ENCODE measurements at places on chromosomes 4 and X.

DNA sequence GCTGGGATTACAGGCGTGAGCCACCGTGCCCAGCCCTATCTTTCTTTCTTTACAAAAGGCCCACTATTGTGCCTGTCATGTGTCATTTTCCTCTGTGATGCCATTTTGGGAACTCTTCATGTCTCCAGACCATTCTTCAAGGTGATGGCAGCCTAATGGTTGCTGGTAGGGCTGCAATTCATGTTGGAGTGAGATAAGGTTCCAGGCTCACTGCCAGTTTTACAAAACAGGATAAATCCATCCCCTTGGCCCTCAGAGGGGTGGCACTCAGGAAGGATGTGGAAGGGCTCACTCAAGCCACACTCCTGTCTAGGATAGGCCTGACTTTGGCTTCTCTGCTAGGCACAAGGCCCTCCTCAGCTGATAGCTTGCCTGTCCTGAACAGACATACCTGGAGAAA lies 3.8 kb downstream of the TCEAL9 start:
- peak; percentile 36 for DNase-seq

- no peak for DNase-seq
Measured at GRCh38 chrX:151516538-151517187, 46.8 kb upstream of the PASD1 start.

- no peak for DNase-seq
Measured at GRCh38 chr4:70714079-70714887, 7.5 kb upstream of the RUFY3 start.

DNA sequence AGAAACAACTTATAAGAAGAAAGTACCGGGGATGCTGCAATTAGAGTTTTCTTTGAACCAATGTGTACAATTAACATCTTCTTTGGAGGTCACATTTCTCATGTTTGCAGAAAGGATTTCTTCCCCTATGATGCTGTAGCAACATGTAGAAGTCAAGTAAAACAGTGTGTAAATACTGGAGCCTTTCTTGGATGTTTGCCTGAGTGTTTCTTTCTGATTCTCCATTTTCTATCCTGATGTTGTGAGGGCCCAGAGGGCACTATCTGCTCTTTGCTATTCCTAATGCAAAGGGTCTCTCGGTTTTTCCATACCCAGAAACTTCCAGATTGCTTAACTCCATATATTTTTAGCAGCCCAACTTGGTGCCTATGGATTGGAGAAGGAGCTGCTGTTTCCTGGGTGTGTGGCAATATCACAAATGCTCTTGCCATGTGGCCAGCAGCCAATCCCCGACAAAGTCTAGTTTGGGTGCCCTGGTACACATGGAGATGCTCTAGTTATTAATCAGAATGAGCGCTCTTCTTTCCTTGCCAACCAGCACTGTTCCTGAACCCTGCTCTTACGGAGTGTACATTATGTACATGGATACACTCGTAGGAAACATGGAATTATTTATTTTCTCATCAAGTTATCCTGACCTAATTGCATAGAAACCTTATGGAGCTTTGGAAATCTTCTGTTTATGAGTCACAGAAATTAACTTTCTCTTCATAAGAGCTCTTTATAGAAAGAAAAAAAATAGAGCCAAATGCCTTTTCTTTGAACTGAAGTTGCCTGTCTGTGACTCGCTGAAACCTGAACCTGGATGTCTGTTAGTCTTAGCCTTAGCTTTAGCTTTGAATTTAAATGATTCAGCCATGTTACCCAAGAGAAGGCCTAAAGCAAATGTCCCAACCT lies 67.0 kb upstream of the GPC4 start:
- no peak for DNase-seq

- DNase-seq: no peak
Measured at GRCh38 chr4:140066031-140066930, 87.7 kb downstream of the MAML3 start.

- DNase-seq: no peak
Measured at GRCh38 chrX:133674726-133675470, 259.6 kb upstream of the GPC4 start.

DNA sequence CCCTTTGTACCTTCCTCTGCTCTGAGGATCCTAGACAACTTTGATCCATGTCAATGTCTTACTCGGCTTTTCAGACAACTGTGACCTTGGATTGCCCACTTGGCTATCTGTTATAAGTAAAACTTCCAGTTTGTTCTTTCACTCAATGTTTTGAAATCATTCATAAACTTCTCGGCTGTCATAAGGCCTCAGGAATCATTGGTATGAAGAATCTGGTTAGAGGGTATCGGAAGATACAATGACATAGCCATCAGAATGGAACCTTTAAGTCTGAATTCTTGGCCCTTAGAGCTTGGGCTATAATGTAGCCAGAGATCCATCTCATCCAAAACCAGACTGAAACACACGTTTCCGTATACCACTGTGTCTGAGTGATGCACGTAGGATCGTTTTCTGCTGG lies 59.0 kb upstream of the WDR1 start:
- no peak for DNase-seq

DNA sequence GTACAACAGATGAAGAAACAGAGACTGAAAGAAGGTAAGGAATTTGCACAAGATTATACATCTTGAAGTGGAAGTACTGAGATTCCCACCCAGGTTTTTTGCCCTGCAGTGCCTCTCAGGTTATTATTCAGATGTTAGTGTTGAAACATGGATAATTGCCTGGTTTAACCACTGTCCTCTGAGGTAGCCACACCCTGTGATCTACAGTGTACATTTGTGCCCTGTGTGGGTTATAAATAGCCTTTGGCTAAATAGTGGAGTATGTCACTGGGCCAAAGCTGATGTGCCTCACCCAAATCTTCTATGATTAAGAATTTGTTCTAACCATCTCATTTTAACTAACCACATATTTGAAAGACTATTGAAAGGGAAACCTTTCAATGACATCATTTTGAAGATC lies 5.4 kb upstream of the ASB5 start:
- DNase-seq: no peak

DNA sequence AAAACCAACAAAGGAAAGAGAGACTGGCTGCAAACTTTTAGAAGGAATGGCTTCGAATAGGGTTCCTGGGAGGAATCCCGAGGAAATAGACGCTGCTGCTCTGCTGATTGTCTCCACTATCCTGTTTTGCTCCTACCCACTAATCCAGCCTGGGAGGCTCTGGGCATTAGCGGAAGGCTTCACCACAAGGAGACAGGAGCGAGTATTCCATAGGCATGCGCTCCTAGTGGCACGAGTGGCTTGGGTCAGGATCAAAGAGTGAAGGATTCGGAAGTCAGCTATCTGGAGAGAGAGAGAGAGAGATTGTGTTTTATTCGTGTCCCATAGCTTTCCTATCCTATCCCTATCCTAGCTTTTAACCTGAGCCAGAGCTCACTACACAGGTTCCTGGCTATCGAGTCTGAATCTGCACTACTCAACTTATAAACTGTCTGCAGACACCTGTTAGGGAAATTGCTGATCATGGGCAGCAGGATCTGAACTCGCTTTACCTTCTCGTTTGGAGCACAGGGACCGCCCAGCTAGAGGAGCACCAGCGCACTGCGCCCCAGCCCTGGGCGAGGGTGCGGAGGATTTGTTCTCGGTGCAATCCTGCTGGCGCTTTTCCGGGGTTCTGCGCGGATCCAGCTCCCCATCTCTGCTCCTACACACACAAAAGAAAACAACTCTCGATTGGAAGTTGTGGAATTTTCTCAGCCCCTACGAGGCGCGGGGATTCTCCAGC lies 740 bp upstream of the NPY2R start:
- DNase-seq: no peak

GRCh38 chr4:163776957-163777356 lies 282.5 kb downstream of the TMA16 start:
- no peak for DNase-seq

- DNase-seq: no peak
Measured at GRCh38 chr4:135319685-135320084, 1118.1 kb upstream of the PABPC4L start.

DNA sequence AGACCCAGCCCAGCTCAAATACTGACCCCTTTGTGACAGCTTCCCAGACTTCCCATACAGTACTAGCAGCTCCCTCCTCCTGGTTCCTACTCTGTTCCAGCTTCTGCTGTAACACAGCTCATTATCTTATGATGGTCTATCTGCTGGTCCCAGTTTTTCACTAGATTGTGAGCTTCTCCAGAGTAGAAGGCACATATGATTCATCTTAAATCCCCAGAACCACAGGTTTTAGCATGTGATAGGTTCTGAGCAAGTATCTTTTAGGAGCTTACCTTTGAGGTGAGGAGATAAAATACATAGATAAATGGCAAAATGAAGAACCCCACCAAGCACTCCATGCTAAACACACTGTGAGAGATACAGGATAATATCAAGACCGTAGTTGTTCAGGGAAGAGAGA lies 27.6 kb upstream of the ANXA3 start:
- DNase-seq: no peak

DNA sequence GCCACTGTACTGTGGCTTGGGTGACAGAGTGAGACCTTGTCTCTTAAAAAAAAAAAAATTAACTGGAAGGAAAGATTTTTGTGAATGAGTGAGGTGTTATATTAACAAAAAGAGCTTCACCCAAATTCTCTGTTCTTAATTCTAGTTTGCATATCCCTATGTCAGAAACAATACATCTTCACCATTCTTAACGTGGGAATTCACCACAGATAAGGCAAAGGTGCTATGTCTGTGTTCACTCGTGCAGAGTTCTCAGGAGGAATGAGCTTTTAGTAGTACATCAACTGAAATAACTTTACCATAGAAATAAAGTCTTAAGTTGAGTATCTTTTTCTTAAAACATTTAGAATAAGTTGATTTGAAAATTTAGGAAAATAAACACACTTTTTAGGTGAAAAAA lies 135.1 kb downstream of the RAPGEF2 start:
- no peak for DNase-seq

DNA sequence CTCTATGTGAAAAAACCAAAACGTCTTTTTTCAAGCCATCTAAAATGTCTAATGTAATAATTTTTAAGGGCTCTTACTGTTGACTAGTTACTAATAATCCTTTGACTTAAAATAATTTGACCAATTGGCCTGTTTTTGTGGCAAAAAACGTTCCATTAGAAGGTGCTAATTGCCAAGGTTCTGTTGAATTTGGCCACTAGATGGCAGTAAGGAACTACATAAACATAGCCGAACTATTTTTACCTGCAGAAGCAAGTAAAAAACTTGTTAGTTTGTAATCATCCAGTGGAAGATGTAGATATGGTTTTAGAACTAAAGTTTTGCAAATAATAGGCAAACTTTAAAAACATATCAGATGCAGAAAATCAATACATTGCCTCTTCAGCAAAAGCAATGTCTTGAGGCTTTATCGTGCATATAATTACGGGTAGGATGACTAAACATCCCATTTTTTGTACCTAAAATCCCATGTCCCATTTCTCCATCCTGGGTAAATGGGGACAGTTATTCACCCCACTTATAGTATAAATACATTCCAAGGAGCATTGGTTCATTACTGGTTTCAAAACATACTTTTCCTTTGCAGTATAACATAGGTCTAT lies 57.6 kb downstream of the PROM1 start:
- DNase-seq: no peak

DNA sequence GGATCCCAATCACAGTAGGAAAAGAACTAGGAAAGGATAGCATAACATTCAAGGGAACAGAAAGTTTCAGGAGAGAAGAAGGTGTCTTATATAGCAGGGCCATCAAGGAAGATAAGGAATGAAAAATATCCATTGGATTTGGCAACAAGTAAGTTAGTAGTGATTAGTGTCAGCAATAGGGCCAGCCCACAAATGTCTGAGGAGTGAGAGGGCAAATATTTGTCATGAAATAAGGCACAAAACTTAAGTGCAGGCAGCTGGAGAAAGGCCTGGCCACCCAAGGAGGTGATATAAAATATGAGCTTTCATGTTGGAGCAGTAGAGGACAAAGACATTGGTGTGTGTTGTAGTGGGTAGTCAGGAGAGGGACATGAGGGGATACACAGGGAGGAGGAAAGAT lies 132.1 kb downstream of the COL4A6 start:
- DNase-seq: no peak

DNA sequence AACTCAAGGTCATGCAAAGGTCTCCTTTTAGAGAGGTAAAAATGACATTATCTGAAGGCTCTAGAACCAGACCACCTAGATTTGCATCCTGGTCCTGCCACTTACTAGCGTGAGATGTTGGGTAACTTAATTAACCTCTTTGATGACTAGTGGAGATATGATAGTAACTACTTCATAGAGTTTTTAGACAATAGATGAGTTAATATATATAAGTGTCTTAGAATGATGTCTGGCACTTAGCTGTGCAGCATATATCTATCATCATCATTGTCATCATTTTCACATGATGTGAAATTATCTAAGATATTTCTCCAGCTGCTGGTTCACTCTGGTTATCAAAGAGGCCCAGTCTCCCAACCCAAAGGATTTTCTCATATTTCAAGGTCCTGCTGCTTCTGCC lies 126.1 kb upstream of the DCLK2 start:
- DNase-seq: no peak

DNA sequence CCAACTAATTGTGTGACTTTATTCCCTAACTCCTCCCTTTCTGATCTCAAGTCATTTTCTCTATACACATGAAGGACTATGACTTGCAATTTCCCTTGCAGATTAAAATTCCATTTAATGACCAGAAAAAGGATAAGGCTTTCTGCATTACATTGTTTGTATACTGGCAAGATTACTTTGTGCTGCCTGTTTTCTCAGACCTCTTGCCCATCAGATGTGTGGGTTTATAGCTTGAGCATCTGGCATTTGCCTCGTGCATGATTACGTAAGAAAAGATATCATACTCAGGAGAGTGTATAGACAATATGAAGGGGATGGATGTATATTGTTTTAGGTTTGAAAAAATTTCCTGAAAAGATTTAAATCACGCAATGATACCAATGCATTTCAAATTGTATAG lies 593.8 kb upstream of the SLIT2 start:
- no peak for DNase-seq

DNA sequence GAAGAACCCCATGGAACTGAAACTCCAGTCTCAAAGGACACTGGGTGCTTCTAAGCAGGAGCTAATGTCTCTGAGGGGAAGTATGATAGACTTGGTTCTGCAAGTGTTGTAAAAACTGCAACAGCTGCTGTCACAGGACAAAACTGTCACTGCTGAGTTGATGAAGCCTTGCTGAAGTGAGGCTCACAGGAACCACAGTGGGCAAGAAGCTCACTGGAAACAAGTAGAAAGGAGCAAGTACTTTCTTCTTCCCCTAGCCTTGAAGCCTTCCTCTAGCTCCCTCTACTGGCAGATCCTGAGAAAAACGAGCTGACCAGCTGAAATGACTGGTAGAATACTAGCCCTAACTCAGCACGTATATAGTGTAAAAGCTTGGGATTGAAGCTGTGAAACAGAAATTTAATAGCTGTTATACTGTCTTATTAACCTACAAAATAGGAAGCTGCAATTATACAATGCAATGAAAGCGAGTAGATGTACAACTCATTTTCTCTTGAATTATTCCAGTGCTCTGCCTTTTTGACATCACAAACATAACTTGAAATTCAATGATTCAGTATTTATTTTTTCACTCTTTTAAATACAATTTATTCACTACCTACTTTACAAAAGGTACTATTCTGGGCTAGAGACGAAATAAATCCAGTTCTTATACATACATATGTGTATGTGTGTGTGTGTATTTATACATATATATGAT lies 91.4 kb downstream of the GABRB1 start:
- DNase-seq: peak; percentile 19

- no peak for DNase-seq
Measured at GRCh38 chrX:46716796-46717195, 42.1 kb downstream of the SLC9A7 start.

- no peak for DNase-seq
Measured at GRCh38 chr4:122978109-122978508, 55.7 kb upstream of the NUDT6 start.

GRCh38 chr4:87026800-87027495 lies 92.1 kb downstream of the AFF1 start:
- DNase-seq: no peak

- no peak for DNase-seq
Measured at GRCh38 chrX:3807906-3808305, 94.5 kb upstream of the PRKX start.

- no peak for DNase-seq
Measured at GRCh38 chr4:21451032-21451431, 497.5 kb downstream of the KCNIP4 start.

Measured in pulmonary artery endothelial cell (primary cell).